ENCODE measurements at places on chromosomes 7 and 10.

- DNase-seq = peak; percentile 7
Observed at GRCh38 chr7:116862951-116863670, 724 bp downstream of the CAPZA2 start.

DNA sequence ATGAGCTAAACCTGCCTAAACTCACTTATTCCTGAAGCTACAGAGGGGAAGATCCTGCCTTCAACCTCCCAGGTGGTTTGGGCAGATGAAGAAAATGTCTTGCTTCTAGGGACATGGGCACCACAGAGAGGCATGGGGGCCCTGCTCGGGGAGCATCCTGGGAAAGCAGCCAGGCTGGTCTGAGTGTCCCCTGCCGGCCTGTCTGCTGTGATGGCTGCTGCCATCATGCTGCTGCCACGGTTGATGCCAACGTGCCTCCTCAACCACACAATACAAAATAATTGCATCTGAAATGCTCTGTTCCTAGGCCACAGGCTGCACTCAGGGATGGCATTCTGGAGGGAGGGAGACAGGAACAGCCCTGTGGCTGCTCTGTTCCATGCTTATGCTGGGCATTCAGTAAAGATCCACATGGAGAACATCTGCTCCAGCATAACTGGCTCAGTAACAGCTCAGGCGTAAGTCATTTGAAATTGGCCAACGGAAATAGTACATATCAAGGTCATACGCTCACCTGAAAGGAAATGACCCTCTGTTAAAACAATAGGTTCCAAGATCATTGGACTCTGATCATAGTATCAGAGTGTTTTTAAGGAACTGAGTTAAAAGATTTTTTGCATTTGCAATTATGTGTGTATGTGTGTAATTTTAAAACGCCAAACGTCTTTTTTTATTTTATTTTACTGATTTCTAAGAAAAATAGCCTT, 299.0 kb downstream of the TNS3 start:
- no peak for DNase-seq

- no peak for DNase-seq
Observed at GRCh38 chr7:151857412-151857811, 19.5 kb downstream of the PRKAG2 start.

DNA sequence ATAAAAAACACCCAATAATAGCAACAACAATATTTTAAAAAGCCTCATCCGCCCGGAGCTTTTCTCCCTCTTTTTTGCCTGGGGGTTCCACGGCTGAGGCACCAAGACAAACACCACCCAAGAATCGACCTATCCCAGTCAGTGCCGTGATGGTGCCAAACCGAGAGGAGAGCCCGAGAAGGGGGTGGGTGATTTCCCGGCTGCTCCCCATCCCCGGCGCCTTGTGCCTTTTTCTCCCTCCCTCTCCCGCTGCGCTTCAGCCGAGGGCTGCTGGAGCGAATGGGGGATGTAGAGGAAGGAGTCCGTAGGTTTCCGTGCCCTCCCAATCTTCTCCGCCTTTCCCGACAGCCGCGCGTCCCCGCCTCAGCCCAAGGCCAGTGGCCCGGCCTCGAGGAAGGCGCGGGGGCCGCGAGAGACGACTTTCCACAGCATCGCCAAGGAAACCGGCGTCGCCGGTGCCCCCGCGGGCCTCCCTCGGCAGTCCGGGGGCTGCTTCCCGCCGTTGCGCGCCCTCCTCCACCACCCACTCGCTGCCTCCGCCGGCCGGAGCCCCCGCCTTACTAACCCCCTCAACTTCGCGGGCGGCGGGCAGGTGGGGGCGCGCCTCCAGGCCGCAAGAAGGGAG, 1.3 kb downstream of the EGR2 start:
- DNase-seq = no peak

- no peak for DNase-seq
Observed at GRCh38 chr7:158274996-158275395, 312.6 kb downstream of the PTPRN2 start.

DNA sequence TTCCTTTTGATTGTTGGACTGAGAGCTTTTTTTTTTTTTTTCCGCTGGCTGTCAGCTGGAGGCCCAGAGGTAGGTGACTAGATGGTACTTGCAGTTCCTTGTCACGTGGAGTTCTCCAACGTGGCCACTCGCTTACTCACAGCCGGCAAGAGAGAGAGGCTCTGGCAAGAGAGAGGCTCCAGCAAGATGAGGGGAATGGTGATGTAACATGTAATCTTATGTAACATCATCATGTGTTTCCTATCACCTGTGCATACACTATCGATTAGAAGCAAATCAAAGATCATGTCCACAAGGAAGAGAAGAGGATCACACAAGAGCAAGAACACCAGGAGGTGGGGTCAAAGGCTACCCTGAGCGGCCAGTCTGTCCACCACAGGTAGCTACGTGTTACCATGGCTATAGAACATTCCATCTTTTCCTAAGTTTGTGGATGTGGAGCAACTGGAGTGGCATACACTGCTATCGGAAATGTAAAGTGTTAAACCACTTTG, 4.0 kb upstream of the BORCS7 start:
- no peak for DNase-seq

DNA sequence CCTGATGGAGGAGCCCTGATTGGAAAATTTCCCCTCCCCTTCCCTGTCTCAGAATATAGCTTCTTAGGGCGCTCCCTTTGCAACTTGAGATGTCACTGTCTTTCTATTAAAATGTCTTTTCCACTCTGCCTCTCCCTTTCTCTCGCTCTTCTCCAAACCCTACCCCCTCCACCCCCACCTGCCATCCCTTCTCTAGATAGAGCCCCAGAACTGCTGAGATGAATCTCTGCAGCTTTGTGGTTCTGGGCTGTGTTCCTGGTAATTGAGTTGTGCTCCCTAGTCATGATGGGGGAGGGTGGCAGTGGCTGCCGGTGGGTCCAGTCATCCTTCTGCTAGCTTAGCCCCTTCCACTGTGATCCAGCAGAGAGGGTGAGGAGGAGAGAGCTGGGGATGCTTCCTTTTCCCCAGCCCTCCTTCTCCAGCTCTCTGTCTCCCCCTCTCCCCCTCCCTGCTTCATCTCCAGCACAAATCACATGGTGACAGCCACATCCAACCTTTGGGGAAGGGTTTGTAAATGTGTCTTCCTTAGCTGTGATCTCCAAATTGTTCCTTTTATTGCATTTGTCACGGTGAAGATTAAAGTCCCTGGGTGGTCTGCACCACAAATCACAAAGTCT, 50.8 kb upstream of the BTRC start:
- DNase-seq = no peak

DNA sequence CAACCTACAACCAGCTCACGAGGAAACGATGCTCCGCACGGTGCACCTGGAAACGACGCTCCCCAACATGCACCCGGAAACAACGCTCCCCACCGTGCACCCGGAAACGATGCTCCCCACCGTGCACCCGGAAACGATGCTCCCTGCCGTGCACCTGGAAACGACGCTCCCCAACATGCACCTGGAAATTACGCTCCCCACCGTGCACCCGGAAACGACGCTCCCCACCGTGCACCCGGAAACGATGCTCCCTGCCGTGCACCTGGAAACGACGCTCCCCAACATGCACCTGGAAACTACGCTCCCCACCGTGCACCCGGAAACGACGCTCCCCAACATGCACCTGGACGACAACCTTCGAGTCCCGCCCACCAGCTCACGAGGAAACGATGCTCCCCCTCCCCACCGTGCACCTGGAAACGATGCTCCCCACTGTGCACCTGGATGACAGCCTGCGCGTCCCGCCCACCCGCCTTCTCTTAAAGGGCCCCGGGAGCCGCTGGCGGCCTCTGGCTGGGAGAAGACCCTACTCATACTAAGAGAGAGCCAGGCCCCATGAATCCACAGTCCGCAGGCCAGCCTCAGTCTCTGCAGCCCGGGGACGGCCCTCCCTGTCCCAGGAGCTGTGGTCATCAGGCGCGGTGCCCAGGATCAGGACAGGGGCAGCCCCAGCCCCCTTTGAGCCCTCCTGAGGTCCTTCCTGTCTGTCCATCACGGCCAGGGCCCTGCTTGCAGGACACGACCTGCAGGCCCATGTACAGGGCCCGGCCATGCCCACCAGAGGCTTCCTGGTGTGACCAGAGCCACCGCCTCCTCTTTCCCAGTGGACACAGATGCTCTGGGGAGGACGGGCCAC, 98.3 kb downstream of the PDGFA start:
- DNase-seq = no peak

GRCh38 chr7:26588511-26588910, 275.9 kb downstream of the SKAP2 start:
- DNase-seq = no peak

DNA sequence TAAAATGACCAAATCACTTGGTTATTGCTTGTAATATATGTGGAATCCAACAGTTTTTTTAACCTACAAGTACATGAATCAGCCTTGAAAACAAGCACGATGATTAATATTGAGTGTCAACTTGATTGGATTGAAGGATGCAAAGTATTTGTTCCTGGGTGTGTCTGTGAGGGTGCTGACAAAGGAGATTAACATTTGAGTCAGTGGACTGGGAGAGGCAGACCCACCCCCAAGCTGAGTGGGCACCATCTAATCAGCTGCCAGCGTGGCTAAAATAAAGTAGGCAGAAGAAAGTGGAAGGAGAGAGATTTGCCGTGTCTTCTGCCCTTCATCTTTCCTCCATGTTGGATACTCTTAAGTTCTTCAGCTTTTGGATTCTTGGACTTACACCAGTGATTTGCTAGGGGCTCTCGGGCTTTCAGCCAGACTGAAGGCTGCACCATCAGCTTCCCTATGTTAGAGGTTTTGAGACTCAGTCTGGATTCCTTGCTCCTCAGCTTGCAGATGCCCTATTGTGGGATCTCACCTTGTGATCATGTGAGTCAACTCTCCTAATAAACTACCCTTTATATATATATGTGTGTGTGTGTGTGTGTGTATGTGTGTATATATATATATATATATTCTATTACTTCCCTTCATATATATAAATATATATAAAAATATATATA, 118.4 kb upstream of the WDR11 start:
- no peak for DNase-seq

Data from activated T-cell treated with anti-CD3 and anti-CD28 coated beads, Interleukin-2, amount 50 U/mL, for 4 hours (primary cell).